ENCODE measurements at places on chromosomes 2 and 18.

GRCh38 chr2:47404356-47404755, 1.4 kb downstream of the MSH2 start:
- DNase-seq, result no peak

- no peak for DNase-seq
Observed at GRCh38 chr2:129801575-129801974, 177.9 kb upstream of the RAB6C start.

DNA sequence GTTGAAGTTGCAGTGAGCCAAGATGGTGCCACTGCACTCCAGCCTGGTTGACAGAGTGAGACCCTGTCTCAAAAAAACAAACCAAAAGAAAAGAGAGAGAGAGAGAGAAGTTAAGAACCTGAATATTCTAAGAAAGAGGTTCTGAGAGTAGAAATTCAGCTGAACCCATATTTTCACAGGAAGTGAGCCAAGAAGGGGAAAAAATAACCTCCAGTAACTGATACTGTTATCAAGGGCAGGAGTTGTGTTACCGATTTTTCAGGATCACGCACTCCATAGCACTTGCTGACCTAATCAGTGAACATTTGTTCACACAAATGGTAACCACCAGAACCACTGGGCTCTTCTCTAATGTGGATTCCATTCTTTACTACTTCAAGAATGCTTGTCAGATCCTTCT, 39.1 kb upstream of the BZW1 start:
- DNase-seq, result no peak

- DNase-seq, result no peak
Observed at GRCh38 chr18:6331872-6332271, 82.8 kb downstream of the L3MBTL4 start.

DNA sequence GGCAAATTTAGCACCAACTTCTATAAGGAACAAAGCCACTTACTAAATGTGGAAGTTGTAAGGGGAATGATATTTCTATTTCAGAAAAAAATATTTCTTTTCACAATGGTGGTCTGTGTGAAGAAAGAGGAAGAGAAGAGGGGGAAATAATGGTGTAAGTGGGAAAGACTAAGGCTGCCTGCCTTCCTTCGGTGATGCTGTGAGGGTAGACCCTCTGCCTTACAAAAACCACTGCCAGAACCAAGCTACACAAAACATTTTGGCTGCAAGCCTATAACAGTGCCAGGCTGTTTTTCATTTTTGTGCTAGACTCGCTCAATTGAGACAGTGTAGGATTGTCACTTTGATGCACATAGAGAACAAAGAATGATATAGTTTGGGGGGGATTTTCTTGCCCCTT, 286.6 kb downstream of the ZEB2 start:
- no peak for DNase-seq

GRCh38 chr2:216183462-216183861, 74.3 kb downstream of the XRCC5 start:
- DNase-seq, result no peak

GRCh38 chr2:182545420-182546167, 118.8 kb upstream of the PDE1A start:
- DNase-seq, result no peak

Data from NCI-H187 (cell line).